ENCODE measurements at places on chromosomes 16 and 17.

- DNase-seq = no peak
Observed at GRCh38 chr16:61471737-61472136, 564.5 kb downstream of the CDH8 start.

DNA sequence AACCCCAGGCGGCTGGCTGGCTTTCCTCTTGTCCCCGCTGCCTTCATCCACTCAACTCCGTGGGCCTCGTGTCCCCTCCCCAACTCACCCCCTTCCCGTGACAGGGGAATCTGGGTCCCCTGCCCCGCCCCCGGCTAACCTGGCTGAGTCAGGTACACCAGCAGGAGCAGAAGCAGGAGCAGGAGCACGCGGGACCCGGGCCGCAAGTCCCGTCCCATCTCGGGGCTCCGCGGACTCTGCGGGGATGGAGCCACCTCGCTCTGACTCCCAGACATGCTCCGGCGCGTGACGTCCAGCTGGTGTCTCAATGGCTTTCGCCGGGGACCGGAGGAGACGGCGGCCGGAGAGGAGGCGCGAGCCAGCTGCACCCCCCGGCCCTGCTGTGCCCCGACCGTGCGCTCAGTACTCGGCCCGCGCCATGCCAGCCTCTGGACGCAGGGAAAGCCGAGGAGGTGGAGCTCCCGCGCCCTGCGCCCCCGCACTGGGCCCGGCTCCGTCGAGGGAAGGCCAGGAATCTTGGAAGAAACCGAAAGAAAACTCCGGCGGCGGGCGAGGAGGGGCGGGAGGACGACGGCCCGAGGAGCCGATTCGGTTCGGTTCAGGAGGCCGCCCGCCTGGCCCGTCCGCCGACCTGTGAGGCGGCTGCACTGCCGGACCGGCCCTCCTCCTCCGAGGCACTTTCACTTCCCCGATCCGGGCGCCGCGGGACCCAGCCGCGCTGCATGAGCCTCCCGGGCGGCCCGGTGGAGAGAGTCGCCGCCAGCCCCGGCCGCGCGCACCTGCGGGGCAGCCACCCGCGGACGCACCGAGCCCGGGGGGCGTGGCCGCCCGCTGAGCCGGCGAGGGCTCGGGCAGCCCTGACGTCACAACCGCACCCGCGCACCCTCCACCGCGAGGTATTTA lies at the start of the genes CXCL16 and ZMYND15:
CXCL16 (minus strand) TSS at position 807 of the 903 bp plus-strand sequence; CDS start at position 218, 589 bp downstream.
ZMYND15 (plus strand) TSS at position 712 of the 903 bp plus-strand sequence. CDS start 716 bp downstream, outside the sequence.
- peak; percentile 64 for DNase-seq

DNA sequence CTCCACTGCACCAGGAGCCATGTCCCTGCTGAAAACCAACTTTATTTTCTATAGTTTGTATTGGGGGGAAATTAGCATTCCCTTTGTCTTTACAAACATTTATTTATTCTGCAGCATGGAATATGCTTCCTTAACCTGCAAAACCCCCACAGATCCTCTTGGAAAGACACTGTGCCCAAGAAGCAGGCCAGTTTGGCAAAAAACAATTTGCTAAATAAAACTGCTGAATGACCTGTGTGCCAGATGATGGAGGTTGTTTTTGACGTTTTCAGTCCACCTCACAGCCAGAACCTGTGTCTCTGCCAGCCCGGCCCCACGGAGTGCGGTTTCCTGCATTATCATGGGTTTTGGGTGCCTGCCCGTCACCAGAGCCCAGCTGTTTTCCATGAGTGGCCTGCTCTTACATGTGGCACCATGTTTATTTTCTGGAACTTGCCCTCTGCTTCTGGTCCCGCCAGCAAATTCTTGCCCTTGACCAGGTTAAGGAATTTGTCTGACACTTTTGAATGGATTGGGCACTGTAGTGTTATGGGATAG lies 26.4 kb downstream of the ORC6 start:
- DNase-seq = no peak

- DNase-seq = peak; percentile 90
Observed at GRCh38 chr17:49407981-49408501, 6.6 kb downstream of the PHB1 start.

- no peak for DNase-seq
Observed at GRCh38 chr17:49216953-49217650, 6.6 kb downstream of the ABI3 start.

GRCh38 chr16:79358188-79358587 lies 242.3 kb downstream of the MAF start:
- no peak for DNase-seq

DNA sequence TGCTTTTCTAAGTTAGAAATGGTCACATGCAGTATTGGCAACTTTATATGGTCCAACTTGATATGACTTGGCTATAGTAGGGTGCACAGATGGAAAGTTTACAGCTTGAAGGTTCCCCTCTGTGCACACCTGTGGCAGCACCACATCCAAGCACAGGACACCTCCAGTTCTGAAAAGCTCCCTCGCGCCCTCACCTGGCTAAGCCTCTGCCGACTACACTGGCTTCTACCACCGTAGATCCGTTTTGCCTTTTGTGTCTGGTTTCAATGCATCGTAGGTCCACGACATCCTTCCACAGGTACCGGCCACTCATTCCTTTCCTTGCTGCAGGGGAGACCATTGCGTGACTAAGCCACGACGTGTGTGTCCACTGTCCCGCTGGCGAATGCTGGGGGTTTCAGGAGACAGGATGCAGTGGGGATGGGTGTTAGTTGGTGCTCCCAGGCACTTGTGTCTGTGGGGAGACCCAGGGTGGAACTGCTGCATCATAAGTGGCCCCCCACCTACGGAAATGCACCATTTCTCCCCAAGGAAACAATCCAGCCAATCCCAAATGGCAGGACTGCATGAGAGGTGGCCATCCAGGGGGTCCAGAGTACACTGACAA lies 4.9 kb upstream of the RASD1 start:
- DNase-seq = no peak

DNA sequence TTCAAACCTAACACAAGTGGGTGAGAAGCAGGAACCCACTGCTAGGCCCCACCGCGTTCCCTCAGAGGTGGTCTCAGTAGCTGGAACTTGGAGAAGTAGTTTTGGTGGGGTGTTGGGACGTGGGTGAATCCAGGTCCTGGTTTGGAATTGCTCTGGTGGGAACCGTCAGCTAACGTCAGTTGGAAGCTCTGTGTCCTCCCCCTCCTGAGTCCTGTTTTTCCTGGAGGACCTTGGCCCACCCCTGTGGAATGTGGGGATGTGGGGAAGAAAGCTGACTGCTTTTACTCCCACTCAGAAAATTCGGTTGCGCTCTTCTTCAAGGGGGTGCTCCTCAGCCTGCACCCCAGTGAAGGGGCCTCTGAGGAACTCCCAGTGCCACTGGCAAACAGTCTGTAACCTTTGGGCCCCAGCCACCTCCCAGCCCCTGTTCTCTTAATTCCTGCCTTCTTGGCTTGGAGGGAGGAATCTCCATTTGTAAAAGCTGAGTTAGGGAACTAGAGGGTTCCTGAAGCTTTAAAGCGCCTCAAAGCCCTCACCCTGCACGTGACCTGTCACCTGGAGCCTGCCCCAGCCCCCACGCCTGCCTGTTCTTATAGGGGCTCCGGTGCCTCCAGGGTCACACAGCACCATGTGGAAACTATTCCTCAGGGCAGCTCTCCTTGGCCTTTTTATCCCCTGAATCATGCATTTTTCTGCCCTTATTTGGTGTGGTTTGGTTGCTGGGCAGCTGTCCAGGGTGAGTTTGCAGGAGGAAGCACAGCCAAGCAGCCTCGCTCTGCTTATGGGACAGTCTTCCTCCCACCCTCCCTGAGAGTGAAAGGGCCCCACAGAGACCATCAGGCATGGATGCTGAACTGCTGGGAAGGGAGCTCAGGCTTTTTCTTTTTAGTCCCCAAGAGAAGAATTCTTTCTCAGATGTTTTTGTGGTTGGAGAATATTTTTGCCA lies 16.2 kb upstream of the NAGLU start:
- DNase-seq = no peak

DNA sequence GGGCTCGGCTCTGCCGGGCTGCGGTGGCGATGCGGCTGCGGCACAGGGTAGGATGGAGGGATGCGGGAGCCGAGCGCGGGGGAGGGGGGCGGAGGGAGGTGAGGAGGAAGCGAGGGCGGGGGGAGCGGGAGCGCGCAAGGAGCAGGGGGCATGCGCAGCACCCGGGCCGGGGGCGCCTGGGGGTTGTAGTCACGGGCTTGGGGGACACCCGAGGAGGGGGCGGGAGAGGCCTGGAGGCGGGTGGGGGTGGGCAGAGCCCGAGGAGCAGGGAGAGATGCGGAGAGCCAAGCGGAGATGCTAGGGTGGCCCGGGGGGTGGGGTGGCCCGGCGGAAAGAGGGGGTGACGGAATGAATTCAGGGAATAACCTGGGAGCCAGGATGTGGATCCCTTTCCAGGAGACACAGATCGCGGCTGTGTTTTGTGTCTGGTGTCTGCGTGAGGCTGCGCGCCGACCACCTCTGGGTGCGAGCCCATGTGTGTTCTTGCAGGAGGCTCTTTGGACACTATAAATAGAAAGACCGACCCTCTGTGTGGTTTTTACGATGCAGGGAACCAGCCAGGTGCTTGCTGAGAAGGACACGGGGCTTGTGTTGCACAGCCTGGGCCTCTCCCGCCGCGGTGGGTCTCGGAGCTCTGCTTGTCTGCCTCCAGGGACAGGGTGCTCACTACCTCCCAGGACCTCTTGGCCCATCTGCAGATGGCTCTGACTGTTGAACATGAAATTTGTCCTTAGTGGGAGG lies at the start of gene STX1B:
STX1B (minus strand) TSS at position 54 of the 741 bp plus-strand sequence. CDS start 242 bp downstream, outside the sequence.
- peak; percentile 67 for DNase-seq

DNA sequence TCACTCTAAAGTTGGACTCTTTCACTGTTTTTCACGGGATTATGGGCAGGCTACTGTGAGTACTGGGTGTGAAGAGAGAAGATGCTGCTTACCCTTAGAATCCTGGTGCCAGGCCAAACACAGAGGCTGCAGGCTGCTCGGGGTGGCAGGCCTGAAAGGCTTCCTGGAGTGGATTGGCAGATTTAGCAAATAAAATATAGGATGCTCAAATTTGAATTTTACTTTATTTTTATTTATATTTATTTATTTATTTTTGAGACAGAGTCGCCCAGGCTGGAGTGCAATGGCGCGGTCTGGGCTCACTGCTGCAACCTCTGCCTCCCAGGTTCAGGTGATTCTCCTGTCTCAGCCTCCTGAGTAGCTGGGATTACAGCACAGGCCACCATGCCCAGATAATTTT lies 14.9 kb upstream of the STAC2 start:
- DNase-seq = peak; percentile 6

DNA sequence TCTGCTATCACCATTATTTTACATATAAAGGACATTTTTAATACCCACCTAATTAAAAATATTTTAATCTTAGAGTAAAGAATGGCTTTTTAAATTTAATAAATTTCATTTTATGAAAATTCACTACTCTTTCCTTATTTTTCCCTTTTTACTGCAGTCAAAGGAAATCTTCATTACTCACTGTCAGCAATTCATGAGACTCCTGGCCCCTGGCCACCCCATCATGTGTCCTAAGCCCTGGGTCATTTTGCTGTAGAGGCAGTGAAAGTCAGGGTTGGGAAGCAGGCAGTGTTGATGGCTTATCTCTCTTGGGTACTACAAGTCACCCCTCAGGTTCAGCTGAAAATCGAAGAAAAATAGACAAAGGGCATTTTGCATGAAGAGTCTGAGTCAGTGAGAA lies 468.6 kb upstream of the CCL2 start:
- DNase-seq = no peak

DNA sequence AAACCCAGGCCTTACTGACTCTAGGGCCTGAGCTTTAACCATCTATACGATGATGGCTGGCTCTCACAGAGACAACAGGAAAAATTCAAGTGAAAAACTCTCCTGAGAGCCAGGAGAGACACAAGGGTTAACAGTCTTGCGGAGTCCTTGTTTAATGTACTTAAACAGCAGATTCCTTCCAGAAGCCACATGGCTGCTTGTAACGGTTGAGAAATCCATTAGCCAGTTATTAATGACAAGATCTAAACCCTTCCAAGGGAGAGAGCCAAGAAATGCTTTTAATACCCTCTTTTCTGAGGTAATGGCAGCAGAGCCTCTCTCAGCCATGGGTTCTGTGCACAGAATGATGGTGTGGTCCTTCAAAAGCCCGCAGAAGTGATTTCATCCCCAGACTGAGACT lies 5.2 kb upstream of the ALDOA start:
- no peak for DNase-seq

DNA sequence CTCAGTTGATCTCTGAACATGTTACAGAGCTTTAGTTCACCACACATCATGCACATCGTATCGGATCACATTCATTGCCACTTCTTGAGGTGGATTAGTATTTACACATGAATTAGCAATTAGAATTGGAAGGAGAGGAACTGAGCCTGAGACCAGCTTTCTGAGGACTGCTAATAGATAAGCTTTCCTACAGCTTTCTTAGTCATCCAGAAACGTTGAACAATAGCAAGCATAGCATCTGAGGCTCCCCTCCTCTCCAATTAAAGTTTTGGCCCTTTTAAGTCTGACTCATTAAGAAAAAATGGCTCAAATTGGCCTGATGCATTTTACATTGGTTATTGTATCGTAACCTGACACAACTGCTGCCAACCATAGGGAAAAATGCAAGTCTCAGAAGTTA lies 1130.4 kb downstream of the CDH8 start:
- no peak for DNase-seq

GRCh38 chr17:40323391-40324381 lies 14.7 kb downstream of the RARA start:
- DNase-seq = peak; percentile 70

DNA sequence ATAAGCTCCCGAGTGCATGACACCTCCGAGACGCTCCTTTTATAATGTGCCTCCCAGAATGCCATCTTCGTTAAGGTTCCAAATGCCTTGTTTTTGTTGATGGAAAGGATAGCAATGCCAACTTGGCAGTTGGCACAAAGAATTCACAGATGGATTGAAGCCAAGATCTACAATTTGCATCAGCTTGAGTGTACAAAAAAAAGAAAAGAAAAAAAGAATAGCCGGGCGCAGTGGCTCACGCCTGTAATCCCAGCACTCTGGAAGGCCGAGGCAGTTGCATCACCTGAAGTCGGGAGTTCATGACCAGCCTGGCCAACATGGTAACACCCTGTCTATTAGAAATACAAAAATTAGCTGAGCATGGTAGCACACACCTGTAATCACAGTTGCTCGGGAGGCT lies 7.6 kb downstream of the TBC1D16 start:
- no peak for DNase-seq

DNA sequence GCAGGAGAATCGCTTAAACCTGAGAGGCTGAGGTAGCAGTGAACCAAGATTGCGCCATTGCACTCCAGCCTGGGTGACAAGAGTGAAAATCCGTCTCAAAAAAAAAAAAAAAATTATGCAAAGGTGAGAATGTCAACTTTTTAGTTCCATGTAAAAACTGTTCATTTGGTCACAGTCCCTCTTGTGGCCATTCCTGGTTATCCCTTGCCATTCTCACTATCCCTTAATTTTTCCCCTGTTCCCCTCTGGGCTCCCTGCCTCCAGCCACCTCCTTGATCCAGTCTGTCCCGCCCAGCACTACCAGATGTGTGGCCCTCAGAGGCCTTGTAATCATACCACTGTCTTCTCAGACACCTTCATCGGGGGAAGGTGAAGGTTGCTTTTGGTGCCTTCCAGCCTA lies 23.4 kb downstream of the DCAF7 start:
- DNase-seq = no peak

All from activated T-cell treated with anti-CD3 and anti-CD28 coated beads, Interleukin-2, amount 50 U/mL, for 24 hours (primary cell).